ENCODE measurements at places on chromosomes 1 and 21.

DNA sequence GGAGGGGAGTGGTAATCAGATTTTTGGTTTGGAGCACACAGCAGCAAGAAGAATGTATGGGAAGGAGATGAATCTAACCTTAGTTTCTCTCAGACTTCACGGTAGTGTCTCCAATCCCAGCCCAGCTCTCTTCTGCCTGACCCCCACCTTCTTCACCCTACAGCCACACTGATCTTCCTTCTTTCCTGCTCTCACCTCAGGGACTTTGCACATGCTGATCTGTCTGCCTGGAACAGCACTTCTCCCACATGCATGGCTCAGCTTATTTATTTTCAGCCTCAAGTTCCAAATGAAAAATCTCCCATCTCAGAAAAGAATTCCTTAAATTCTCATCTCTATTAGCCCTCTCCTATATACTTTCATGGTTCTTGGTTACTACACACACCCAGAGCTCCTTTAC is 48.8 kb upstream of the LPAR3 start:
- H3K27ac ChIP-seq: no peak overlapping the region
- H3K36me3 ChIP-seq: no peaks in the 10 kb centered on the region
- H3K4me1 ChIP-seq: no peaks in the 10 kb centered on the region
- H3K4me3 ChIP-seq: no peak overlapping the region
- no peaks in the 10 kb centered on the region for H3K27me3 ChIP-seq

DNA sequence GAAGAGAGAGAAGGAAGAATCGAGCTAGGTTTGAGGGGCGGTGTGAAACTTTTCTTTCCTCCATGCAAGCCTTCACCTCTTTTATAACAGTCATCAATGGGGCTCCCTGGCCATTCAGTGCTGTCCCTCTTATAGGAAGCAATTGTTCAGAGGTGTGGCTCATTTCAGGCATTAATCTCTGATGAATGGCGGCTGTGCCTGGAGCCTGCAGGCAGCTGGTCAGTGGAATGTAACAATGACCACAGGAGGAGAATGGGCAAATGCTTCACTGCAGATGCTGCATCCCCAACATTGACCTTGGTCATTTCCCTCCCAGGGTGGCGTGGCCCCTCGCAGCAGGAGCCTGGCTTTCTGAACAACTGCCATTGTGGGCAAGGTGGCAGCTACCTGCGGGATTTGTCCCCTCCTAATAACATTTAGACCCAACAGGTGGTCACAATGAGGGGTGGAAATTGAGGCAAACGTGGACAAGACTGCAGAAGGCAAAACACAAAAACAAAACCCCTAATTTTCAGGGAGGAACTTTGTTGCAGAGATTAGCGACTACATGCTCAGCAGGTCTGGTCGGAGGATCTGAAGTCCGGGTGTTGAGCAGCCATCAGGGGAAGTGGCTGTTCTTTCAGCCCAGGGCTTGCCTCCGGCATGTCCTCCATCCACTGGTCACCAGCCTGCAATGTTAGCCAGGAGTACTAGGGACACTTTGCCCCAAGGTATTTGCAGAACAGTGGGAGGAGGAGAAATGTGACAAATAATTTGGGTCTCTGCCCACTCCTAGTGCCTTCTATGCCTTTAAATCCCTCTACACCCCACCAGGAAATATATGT is 97.3 kb upstream of the PAXBP1 start:
- H3K27ac ChIP-seq: no peak overlapping the region
- no peaks in the 10 kb centered on the region for H3K4me1 ChIP-seq
- H3K4me3 ChIP-seq: no peak overlapping the region
- no peaks in the 10 kb centered on the region for H3K27me3 ChIP-seq
- H3K36me3 ChIP-seq: no peaks in the 10 kb centered on the region

DNA sequence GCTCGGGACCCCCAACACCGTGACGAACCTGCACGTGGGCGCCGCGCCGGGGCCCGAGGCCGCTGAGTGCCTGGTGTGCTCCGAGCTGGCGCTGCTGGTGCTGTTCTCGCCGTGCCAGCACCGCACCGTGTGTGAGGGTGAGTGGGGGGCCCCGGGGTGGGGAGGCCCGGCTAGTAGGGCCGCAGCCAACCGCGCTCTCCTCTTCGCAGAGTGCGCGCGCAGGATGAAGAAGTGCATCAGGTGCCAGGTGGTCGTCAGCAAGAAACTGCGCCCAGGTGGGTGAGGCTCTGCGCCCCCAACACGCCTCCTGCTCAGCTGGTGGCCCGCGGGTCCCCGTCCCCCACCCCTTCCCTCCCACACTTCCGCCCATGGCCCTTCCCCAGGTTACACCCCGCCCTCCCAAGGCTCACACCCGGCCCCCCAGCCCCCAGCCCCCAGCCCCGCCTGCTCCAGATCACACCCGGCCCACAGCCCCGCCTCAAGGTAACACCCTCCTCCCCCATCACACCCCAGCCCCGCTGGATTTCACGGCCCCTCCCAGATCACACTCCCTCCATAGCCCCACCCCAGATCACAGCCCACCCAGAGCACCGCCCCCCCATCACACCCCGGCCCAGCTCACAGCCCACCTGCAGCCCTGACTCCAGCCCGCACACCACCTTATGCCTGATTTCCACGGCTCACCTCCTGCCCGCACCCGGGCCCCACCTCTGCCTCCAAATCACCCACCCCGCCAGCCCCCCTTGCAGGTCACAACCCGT is 2.4 kb upstream of the MMP23B start:
- peak overlapping the region; percentile 65 for H3K27ac ChIP-seq
- peak; percentile 95 for DNase-seq
- peak overlapping the region; percentile 39 for H3K4me3 ChIP-seq
- no peaks in the 10 kb centered on the region for H3K27me3 ChIP-seq
- no peaks in the 10 kb centered on the region for H3K36me3 ChIP-seq

- H3K4me1 ChIP-seq: no peaks in the 10 kb centered on the region
- no peak overlapping the region for H3K27ac ChIP-seq
- H3K27me3 ChIP-seq: no peaks in the 10 kb centered on the region
- no peak for DNase-seq
These were observed 116.8 kb downstream of the KAZN start for GRCh38 chr1:14715266-14715665.

DNA sequence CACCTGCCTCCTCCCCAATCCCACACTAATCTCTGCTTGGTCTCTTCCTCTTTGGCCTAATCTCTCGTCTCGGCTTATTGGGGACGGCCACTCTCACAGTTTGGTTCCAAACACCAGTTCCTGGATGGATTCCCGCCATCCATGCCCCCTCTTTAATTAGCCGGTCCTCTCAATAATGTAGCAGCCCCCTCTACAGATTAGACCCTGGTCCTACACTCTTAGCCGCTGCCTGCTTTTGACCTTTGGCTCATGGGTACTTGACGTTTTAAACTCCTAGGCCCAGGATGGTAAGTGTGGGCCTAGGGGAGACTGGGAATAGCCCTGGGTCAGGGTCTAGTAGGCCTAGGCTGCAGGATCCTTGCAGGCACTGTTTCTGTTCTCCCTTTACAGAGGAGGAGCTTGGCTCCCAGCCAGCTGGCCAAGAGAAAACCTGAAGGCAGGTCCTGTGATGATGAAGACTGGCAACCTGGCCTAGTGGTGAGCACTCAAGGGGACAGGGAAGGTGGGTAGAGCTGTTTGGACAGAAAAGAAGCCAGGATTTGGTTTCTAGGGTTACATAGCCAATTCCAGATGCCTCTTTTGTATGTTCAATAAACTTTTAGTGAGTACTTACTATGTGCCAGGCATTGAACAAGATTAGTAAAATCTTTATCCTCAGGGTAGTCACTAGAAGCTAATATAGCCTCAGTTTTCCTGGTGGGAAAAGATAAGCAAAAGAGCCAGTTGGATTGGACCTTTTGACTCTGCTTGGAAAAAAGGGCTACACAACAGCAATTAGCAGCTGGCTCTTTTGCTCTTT is 758 bp downstream of the RAD54L start:
- no peaks in the 10 kb centered on the region for H3K36me3 ChIP-seq
- no peaks in the 10 kb centered on the region for H3K27me3 ChIP-seq
- peaks cover 9% of the 10 kb centered on the region for H3K4me1 ChIP-seq
- H3K4me3 ChIP-seq: peak overlapping the region; percentile 70
- no peak for DNase-seq

DNA sequence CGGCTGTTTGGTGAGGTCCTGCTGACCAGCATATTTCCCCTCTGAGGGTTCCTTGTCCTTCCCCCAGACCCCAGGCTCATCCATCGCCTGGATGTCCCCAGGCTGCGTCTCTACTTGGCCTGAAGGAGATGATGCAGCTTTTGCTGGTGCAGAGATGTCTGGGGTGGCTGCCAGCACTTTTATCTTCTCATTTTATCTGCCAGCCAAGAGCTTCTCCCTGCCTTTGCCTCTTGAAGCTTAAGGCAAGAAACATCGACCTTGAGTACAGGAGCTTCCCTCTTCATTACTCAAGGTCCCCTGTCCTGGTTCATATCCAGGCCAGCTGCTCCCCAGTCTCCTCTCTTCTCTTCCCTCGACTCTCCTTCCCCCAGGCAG is 9.2 kb upstream of the H6PD start:
- H3K4me1 ChIP-seq: no peaks in the 10 kb centered on the region
- no peak overlapping the region for H3K27ac ChIP-seq
- H3K4me3 ChIP-seq: no peak overlapping the region

- H3K27ac ChIP-seq: no peak overlapping the region
- H3K36me3 ChIP-seq: no peaks in the 10 kb centered on the region
- no peak for DNase-seq
These were observed 9.8 kb downstream of the TNFRSF18 start for GRCh38 chr1:1196431-1197187.
